A172 (cell line): ENCODE measurements at places on chromosomes 13 and 19. TPM values are rescaled to one million over a fixed set of nuclear protein-coding genes. Genes with fewer than 3 reads are reported as not detected.

DNA sequence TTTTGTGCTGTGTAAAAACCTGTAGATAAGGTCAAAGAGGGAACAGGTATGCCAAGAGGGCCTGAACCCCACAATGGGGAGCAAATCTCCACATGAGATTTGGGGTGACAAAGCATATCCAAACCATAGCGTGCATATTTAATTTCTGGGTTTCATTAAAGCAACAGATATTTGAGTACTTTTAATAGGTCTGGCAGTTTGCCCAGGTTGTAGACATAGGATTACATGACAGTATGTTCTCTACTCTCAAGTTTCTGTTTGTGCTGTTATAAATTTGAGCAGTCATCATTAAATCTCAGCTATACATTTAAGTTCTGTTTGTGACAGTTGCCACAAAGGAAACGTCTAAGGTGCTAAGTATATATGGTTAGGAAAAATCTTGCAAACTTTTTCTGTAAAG lies 236.4 kb downstream of the ATP8A2 start:
- DNase-seq: no peak

DNA sequence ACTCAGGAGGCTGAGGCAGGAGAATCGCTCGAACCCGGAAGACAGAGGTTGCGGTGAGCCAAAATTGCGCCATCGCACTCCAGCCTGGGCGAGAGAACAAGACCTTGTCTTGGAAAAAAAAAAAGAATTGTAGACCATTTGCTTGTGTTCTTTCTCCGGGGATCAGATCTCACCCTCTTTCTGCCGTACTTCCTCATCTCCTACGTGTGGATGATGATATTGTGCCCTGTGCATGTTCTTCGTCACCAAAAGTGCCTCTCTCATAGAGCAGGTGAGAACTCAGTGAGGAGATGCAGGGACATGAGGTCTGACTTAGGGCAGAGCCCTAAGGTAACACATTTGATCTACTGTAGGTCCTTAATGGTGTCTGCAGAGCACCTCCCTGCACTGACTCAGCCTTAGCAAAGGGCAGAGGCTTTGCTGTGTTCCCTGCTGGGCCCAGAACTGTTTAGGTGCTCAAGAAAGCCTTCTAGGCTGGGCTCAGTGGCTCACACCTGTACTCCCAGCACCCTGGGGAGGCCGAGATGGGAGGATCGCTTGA lies 1.3 kb downstream of the APOC2 start:
- no peak for DNase-seq

DNA sequence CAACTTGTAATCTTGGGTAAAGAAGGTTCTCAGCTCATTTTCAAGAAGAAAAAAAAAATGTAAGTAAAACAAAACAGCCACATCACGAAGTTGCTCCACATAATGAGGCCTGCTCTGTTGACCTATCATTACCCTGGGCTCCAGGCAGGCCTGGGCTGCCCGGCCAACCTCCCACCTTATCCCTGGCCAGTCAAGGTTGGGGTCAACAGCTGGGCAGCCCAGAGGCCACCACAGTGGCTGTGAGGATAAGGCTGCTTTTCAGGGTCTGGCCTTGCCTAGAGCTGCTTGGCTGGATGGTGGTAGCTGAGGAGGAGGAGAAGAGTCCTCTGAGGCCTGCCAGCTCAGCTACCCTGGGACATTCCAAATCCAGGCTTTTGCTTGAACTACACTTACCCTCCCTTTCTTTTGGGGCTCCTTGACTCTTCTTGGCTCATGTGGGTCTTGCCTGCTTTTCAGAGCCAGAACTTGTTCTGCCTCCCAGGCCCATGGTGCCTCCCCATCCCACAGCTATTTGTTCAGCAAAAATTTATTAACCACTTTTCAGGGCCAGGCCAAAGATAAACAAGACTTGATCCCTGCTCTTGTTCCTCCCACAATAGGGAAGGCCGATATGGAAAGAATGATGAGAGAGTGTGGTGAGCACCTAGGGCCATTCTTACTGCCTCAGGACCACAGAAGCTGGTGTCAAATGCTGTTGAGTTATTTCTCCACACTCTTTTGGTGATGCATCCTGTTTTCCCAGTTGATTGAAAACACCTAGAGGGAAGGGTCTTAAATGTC lies 101.6 kb downstream of the RGCC start:
- no peak for DNase-seq

DNA sequence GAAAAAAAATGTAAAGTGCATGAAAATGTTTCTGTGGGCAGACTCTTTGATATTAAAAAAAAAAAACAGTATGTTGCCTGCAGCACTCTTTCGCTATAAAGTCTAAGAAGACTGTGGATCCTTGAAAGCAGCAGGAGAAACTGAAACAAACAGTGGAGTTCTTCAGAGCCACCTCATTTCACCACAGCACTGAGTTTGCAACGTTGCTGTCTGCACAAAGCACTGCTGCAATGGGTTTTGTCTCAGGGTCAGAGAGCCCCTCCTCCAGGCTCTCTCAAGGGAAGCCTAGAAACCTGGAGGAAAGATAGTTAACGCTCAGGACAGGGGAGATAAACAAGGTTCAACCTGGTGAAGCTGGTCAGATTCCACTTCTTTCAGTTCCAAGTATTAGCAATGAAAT lies 248.7 kb downstream of the EFNB2 start:
- no peak for DNase-seq

DNA sequence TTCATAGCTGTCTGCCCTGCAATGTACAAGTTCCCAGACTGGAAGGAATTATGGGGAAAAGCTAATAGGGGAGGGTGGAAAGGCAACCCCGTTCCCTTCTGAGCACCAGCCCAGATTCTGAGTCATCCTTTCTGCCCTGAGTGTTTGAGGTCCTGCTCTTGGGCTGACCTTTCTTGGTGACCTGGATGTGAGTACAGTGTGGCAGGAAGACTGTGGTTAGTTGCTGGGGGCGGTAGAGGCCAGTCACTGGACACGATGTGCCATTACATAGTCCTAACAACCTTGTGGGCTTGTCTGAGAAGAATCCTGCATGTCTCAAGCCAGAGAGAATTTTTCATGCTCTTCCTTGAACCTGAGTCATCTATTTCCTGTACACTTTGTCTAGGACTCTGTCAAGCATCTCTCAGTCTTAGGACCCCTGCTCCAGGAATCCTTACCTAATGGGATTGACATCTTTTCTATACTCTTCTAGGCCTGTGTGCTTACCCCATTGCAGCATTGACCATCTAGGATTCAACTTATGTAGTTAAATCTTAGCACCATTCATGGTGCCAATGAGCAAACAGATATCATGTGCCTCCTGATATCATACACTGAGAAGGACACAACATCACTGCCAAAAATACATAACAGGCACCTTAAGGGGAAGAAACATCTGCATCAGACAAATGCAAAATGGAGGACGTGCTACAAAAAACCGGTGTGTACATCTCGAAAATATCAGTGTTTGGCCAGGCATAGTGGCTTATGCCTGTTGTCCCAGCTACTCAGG lies 8.1 kb upstream of the ANGPTL4 start:
- peak; percentile 99 for DNase-seq

- DNase-seq: peak; percentile 72
Measured at GRCh38 chr19:34096020-34096915, 76.0 kb upstream of the LSM14A start.

DNA sequence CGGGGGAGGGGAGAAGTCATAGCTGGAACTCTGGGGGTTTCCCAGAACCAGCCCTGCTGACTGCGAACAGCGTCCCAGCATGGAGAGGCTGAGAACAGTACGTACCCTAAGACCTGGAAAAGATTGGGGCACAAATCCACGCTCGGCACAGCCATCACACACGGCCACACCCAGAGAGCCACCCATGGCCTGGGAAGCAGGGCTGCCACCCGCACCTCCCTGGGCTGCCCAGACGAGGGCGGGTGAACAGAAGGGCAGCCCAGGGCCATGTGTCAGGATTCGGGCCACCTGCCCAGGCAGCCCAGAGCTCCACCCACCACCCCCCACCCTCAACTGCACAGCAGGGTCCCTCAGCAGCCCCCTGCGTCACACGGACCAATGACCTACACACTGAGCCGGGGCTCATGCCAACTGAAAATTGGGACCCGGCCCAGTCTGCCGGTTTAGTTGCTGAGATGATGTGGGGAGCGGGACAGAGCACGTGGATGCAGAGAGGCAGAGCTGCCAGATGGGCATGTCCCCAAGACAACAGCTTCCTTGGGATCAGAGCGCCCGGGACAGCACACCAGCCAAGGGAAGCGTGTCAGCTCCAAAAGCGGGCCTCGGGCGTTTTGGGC lies 8.5 kb downstream of the UBXN6 start:
- DNase-seq: no peak

- DNase-seq: no peak
Measured at GRCh38 chr13:45337395-45337794, 3.6 kb downstream of the TPT1 start.

Gene LPAR6
- 6.0 and 6.5 TPM in 2 replicates for total RNA-seq

GRCh38 chr19:4870025-4870700 lies 2.7 kb upstream of the PLIN3 start:
- DNase-seq: peak; percentile 99

- no peak for DNase-seq
Measured at GRCh38 chr19:19948800-19949199, 48.1 kb downstream of the ZNF93 start.

GRCh38 chr19:30207357-30207756 lies 164.8 kb upstream of the ZNF536 start:
- DNase-seq: no peak

DNA sequence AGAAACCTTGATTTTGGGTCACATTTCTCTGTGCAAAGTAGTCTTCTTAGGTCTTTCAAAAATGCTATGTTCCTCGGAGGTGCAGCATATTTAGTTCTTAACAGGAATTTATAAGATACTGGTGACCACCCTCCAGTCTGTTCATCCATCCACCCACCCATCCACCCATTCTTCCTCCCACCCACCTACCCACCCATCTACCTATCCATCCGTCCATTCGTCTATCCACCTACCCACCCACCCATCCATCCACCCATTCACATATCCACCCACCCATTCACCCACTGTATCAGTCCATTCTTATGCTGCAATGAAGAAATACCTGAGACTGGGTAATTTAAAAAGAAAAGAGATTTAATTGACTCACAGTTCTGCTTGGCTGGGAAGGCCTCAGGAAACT lies 74.9 kb downstream of the KCTD15 start:
- no peak for DNase-seq

GRCh38 chr13:111061358-111062045 lies 53.6 kb upstream of the ARHGEF7 start:
- no peak for DNase-seq

Gene PRR22
- 0.41 and 2.0 TPM in 2 replicates for total RNA-seq

DNA sequence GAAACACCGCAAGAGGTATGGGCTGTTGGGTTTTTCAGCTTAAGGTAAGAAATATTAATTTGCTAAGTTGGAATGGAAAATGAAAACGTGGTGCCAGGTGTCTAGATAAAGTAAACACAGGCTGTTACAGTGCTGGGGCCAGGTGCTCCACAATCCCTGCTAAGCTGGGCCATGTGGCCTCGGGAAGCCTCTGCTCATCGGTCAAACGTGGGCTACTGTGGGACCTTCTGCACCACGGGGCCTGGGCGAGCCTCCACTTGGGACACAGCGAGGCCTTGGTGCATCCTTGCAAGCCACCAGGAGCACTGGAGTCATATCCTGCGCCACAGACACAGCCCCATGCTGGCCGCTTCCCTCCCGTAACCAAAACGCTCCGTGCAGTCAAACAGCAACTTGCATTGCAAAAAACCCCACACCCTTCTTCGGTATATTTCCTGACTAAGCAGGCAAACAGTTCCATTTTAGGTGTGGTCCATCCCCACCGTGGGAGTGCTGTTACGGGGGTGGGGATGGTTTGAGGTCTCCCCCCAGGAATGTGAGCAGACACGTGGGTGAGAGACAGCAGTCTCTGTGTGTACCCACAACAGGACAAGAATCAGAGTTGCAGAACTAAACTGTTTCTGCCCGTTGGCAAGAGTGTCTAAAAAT lies 96.3 kb upstream of the SOX1 start:
- no peak for DNase-seq

DNA sequence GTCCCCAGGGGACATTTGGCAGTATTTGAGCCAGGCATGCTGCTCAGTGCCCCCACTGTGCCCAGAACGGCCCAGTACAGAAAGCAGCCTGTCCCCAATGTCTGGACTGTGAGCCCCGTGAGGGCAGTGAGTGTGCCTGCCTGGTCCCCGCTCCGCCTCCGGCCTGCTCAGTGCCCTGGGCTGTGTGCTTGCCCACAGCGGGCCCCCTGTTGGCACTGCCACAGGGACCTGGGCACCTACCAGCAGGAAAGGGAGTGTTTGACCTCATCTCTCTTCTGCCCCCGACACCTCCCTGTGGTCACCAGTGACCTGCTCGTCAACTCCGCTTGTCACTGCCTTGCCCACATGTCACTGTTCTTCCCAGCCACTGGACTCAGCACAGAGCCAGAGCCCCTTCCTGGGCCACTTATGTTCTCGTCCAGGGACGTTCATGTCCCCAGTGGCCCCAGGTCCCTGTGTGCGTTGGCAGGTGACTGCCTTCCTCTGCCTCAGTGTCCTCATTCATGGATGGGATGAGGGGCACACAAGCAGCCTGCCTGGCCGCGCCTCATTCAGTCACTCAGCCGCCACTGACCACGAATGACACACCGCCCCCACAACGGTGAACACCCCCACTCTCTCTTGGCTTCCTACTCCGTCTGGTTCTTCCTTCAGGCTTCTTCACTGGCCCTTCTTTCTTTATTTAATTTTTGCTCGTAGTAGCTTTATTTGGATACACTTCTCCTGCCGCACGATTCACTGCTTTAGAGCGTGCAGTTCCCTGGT lies 2.8 kb downstream of the FZR1 start:
- DNase-seq: peak; percentile 42
